Dermis blood vessel endothelial cell (primary cell): ENCODE measurements at places on chromosomes 3 and 15. TPM values are rescaled to one million over a fixed set of nuclear protein-coding genes. Genes with fewer than 3 reads are reported as not detected.

EEF1AKMT4 gene
- total RNA-seq = 3.0 and 4.8 TPM in 2 replicates

- DNase-seq = no peak
Observed at GRCh38 chr3:196513697-196514349, 1.3 kb downstream of the SMCO1 start.

LRRC49 gene
- 4.9 and 6.3 TPM in 2 replicates for total RNA-seq

P2RY1 gene
- total RNA-seq = 0.88 and 2.4 TPM in 2 replicates

PCYT1A gene
- 65.7 and 70.1 TPM in 2 replicates for total RNA-seq

DNA sequence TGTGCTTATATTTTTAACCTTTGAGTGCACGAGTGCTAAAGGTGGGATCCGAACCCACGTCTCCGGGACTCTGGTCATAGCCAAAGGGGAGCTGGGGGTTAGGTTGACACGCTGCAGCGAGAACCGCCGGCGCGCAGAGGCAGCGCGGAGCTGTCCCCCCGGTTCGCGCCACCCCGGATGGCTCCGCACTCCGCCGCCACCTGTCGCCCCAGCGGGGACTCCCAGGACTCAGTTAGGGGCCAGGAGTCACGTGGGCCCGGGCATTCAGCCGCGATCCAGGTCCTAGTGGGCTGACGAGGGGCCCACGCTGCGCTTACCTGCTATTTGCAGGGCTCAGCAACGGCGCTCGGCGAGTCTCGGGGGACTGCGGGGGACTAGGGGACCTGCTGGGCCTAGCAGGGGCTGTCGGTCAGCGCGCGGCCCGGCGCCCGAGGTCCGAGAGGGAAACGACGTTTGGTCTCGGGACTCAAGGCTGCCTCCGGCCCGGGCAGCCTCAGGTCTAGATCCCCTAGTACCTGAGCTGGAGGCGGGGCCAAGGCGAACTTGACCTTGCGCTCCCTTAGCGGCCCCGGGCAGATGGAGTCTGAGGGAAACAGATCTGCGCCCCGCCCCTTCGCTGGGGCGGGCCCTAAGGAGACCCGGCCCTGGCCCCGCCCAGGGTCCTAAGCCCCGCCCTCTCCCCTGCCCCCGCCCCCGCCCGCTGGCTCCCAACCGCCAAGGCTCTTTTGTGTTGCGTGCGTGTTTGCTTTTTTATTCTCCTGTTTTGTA lies at the start of gene NMNAT3:
TSS of gene NMNAT3 (minus strand) at position 585 of the 768 bp plus-strand sequence. CDS start 50,248 bp downstream, outside the sequence.
- DNase-seq = peak; percentile 52
